LHCN-M2 (cell line): ENCODE measurements at places on chromosomes 5 and 9. TPM values are rescaled to one million over a fixed set of nuclear protein-coding genes. Genes with fewer than 3 reads are reported as not detected.

IRGM gene
- total RNA-seq = 0.57 TPM in 1 of 2 replicates, not detected in the other

WNT8A gene
- total RNA-seq = not detected in 2 replicates

NSA2 gene
- total RNA-seq = 118 and 139 TPM in 2 replicates

FOXD4L5 gene
- total RNA-seq = 0.06 TPM in 1 of 2 replicates, not detected in the other

RNF44 gene
- 5.5 and 10.5 TPM in 2 replicates for total RNA-seq

PCDHGA8 gene
- 0.26 and 0.75 TPM in 2 replicates for total RNA-seq

CARD9 gene
- 0.19 and 0.86 TPM in 2 replicates for total RNA-seq

IFNA21 gene
- not detected in 2 replicates for total RNA-seq

FABP6 gene
- total RNA-seq = not detected in 2 replicates

COL27A1 gene
- 6.7 and 11.4 TPM in 2 replicates for total RNA-seq

GFI1B gene
- total RNA-seq = 0.06 TPM in 1 of 2 replicates, not detected in the other

ARID3C gene
- total RNA-seq = 0.34 and 0.45 TPM in 2 replicates

SHC3 gene
- total RNA-seq = under 0.01 and 0.06 TPM in 2 replicates

CEL gene
- 0.51 and 0.57 TPM in 2 replicates for total RNA-seq

ACSL6 gene
- not detected in 2 replicates for total RNA-seq

C9orf153 gene
- total RNA-seq = not detected in 2 replicates

SPATA31E1 gene
- total RNA-seq = not detected in 2 replicates

HSD17B3 gene
- total RNA-seq = not detected in 2 replicates

CDO1 gene
- total RNA-seq = 2.7 and 3.1 TPM in 2 replicates

IL4 gene
- total RNA-seq = not detected in 2 replicates

IFNA2 gene
- total RNA-seq = not detected in 2 replicates

TRMO gene
- 18.1 and 19.1 TPM in 2 replicates for total RNA-seq

MSX2 gene
- total RNA-seq = 4.0 and 4.9 TPM in 2 replicates

FKBP15 gene
- total RNA-seq = 24.9 and 28.5 TPM in 2 replicates

HAVCR1 gene
- total RNA-seq = not detected in 2 replicates

PTPN3 gene
- total RNA-seq = 0.29 and 0.38 TPM in 2 replicates

DMRT2 gene
- 0.06 TPM in 1 of 2 replicates, not detected in the other for total RNA-seq

PCDH1 gene
- not detected in 2 replicates for total RNA-seq

IL31RA gene
- total RNA-seq = 0.90 and 1.4 TPM in 2 replicates

WDR31 gene
- total RNA-seq = 0.51 and 0.69 TPM in 2 replicates

LSM11 gene
- 5.6 and 5.9 TPM in 2 replicates for total RNA-seq

LCN15 gene
- total RNA-seq = not detected in 2 replicates

GBGT1 gene
- 0.34 and 1.3 TPM in 2 replicates for total RNA-seq

PIP5K1B gene
- total RNA-seq = not detected in 2 replicates

CLK4 gene
- 9.4 and 13.3 TPM in 2 replicates for total RNA-seq

GPR151 gene
- not detected in 2 replicates for total RNA-seq

BICD2 gene
- total RNA-seq = 58.4 and 59.2 TPM in 2 replicates

CDC25C gene
- total RNA-seq = 16.9 and 18.3 TPM in 2 replicates

NANS gene
- total RNA-seq = 68.0 and 73.1 TPM in 2 replicates

TAS2R1 gene
- total RNA-seq = not detected in 2 replicates

KIAA1958 gene
- 0.71 and 1.4 TPM in 2 replicates for total RNA-seq

ENG gene
- total RNA-seq = 47.5 and 48.3 TPM in 2 replicates

HACD4 gene
- 0.34 and 0.38 TPM in 2 replicates for total RNA-seq

ARHGEF39 gene
- 4.4 and 4.5 TPM in 2 replicates for total RNA-seq

HMMR gene
- total RNA-seq = 110 and 127 TPM in 2 replicates

RASGRF2 gene
- total RNA-seq = under 0.01 TPM in 1 of 2 replicates, not detected in the other

PCDHA8 gene
- not detected in 2 replicates for total RNA-seq

ZNF483 gene
- 0.75 and 1.0 TPM in 2 replicates for total RNA-seq

PCDHA11 gene
- total RNA-seq = 0.11 TPM in 1 of 2 replicates, not detected in the other

DEPDC1B gene
- total RNA-seq = 19.7 and 20.9 TPM in 2 replicates

PCDHA6 gene
- not detected in 2 replicates for total RNA-seq

LHX3 gene
- not detected in 2 replicates for total RNA-seq

ZNF366 gene
- total RNA-seq = 0.23 TPM in 1 of 2 replicates, not detected in the other

CPLANE1 gene
- total RNA-seq = 19.1 and 36.4 TPM in 2 replicates

CCL27 gene
- not detected in 2 replicates for total RNA-seq

PCDHGA6 gene
- 0.77 and 0.98 TPM in 2 replicates for total RNA-seq

LRRC19 gene
- total RNA-seq = not detected in 2 replicates

TRAF2 gene
- total RNA-seq = 11.7 and 12.6 TPM in 2 replicates

NTRK2 gene
- not detected in 2 replicates for total RNA-seq
